Stimulated activated CD4-positive, alpha-beta T cell treated with anti-CD3 and anti-CD28 coated beads, Interleukin-1b, Interleukin-23, amount 100 ng/mL, for 1 hour (primary cell): ENCODE measurements at places on chromosomes 2 and 18.

DNA sequence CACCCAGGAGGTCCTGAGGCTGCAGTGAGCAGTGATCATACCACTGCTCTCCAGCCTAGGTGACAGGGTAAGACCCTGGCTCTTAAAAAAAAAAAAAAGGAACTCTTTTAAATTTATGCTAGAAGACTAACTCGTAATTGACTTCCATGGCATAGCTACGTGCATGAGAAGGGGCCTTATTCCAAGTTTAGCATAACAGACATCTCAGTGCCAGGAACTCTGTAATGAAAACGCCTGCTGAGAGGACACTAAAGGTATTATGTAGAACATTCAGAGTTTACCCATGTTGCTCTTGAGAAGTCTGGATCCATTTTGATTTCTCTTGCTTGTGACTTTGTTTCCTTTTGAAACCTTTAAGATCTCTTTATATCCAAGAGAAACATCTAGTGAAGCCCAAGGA, 276.0 kb downstream of the ZNF407 start:
- DNase-seq = no peak

GRCh38 chr2:237262838-237263771, 150.9 kb downstream of the COL6A3 start:
- DNase-seq = no peak

DNA sequence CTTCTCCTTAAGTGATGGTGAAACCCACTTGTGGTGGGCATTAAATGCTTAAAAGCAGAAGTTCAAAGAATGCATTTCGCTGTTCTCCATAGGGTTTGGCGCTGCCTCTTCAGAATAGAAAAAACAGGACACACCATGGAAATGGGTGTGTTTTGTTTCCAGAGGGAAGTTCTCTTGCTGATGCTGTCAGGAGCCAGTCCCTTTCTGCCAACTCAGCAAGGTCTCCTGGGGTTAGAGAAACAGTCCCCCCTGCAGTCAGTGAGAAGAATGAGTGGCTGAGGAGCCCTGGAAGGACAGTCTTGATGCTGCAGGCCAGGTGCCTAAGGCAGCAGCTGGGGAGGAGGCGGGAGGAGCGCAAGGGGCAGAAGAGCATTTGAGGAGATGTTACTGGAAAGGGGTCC, 37.8 kb upstream of the ASAP2 start:
- DNase-seq = no peak

- DNase-seq = no peak
Observed at GRCh38 chr2:70888923-70889715, 46.6 kb upstream of the ATP6V1B1 start.

GRCh38 chr2:179240481-179241451, 23.9 kb downstream of the SESTD1 start:
- DNase-seq = no peak

- DNase-seq = no peak
Observed at GRCh38 chr18:8741532-8741931, 36.2 kb downstream of the MTCL1 start.

DNA sequence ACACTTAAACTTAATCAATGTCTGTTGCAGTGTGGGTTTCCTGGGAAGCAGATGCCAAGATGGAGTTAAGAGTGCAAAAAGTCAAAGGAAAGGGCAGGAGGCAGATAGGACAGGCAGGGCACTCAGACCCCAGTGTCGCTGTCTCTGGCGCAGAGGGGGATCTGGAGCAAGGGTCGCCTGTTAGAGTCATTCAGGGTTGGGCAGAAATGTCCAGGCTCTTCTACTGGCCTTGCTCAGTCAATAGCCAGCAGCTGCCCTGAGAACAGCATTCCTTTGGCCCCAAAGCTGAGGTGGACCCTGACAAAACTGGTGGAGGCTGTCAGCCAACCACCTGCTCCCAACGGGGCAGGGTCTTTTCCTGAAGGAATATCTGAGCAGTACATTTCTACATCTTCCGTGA, 97.1 kb upstream of the SLC66A3 start:
- DNase-seq = no peak

GRCh38 chr18:34023471-34023870, 201.2 kb downstream of the NOL4 start:
- no peak for DNase-seq

DNA sequence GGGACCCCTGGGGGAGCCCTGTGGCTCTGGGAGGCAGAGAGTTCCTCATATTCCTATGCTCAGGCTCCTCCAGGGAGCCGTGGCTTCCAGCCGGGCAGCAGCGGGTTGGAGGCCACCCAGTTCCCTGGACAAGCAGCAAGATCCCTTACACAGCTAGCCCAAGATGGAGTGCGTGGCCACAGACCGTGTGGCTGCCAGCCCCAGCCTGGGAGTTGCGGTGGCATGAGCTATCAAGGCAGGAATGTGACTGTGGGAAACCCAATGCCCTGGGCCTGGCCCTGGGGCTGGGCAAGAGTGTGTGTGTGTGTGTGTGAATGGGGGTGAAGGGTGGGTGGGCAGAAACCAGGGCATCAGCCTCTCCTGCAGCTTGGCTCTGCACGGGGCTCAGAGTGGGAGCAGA, 130.5 kb downstream of the DYSF start:
- DNase-seq = no peak

- DNase-seq = no peak
Observed at GRCh38 chr2:3430740-3431490, 51.4 kb downstream of the TRAPPC12 start.

- DNase-seq = no peak
Observed at GRCh38 chr2:88698027-88698413, 6.5 kb downstream of the RPIA start.

GRCh38 chr2:66457545-66457944, 22.6 kb downstream of the MEIS1 start:
- DNase-seq = no peak

GRCh38 chr2:133884739-133885381, 316.6 kb upstream of the NCKAP5 start:
- DNase-seq = no peak

- no peak for DNase-seq
Observed at GRCh38 chr2:241279413-241279812, 36.1 kb downstream of the HDLBP start.

DNA sequence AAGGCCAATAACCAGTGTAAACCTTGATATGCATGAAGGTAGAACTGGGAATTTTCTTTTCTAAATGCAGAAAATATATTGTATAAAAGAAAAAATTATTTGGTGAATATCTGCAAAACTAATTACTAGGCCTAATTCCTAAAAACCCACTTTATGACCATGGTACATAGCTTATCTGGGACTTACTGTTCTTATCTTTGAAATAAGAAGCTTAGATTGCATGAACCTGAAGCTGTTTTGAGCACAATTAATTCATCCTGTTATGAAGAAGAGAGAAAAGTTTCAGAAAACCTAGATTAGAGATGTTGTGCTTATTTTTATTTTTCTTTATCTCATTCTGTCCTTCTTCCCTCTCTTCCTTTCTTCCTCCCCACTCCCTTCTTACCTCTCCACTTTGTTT, 235.0 kb downstream of the GULP1 start:
- DNase-seq = no peak

GRCh38 chr2:119011162-119011909, 69.3 kb downstream of the MARCO start:
- no peak for DNase-seq

GRCh38 chr2:109170645-109171044, 41.6 kb downstream of the SH3RF3 start:
- DNase-seq = no peak

GRCh38 chr2:73141896-73142295, 29.1 kb upstream of the RAB11FIP5 start:
- DNase-seq = no peak

DNA sequence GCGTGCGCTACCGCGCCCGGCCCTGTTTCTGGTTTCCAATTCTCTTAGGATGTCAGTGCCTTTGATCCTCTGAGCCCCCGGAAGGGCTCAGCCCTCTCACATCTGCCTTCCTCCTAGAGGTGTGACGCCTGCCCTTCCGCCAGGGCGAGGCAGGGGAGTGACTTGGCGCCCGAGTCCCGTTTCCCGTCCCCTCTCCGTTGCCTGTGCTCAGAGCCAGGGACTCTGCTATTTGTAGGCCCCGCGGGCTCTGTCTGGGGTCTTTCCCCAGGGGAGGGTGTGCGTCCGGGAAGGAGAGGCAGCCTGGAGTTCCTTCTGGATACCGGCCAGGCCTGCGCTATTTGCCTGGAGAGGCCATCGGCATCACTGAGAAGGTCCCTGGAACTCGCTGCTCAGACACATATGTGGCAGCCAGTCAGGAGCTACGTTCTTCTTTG, 103.7 kb upstream of the TAF1B start:
- no peak for DNase-seq

DNA sequence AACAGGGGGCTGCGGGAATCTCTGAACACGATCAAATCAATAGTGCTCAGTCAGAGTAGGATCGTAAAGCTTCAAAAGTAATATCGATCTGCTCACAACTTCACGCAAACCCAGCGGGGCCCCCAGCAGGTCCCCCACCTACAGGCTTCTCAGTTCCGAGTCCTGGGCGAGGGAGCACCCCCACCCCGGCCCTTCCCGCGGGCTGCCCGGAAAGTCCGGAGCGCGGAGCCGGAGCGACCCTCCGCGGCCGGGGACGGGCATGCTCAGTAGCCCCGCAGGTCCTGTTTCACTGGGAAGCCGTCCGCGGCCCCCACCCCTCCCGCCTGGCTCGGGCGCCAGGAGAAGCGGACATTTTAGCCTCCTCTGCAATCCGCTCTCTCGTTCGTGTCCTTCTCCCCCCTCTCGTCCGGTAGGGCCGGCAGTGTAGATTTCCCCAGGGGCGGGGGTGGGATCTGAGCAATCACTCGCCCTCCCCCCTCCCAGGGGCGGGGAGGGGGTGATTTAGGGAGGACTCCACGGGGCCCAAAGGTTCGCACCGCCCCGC, 3.3 kb upstream of the SPRED2 start:
- peak; percentile 28 for DNase-seq

DNA sequence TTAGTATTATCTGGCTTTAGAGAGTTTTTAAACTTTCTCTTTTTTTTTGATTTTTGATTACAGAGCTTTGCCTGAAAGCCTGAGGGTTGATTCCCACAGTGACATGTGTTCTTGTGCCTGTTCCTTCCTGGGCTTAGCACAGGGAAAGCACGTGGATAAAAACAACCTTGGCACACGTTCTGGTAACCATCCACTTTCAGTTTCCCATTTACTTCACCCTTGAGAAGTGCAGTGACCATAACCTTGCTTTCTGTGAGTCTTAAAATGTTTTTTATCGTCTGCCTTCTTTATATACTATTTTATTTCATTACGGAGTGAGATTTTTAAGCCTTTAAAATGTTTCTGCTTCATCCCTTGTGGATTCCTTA, 11.5 kb downstream of the CD226 start:
- no peak for DNase-seq

DNA sequence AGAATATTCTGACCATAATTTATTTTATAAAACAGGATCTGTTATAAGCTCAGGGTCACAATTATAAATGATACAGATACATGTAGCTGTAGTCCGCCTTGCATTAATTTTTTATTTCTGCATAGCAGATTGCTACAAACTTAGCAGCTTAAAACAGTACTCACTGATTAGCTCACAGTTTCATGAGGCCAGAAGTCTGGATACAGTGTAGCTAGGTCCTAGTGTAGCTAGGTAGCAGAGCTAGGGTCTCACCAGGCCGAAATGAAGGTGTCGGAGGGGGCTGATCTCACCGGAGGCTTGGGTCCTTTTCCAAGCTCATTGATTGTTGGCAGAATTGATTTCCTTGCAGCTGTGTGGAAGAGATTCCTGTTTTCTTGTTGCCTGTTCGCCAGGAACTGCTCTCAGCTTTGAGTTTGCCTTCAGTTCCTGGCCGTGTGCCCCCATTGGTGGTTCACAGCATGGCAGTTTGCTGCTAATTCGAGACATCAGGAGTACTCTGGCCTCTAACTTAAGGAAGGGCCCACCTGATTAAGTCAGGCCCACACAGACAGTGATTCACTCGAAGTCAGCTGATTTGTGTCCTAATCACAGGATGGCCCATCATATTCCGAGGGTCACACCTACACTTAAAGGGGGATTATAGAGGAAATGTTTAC, 18.4 kb downstream of the NAPG start:
- DNase-seq = no peak

- DNase-seq = no peak
Observed at GRCh38 chr2:222869252-222869560, 8.4 kb downstream of the ACSL3 start.

- no peak for DNase-seq
Observed at GRCh38 chr2:47697000-47697601, 85.8 kb upstream of the MSH6 start.

DNA sequence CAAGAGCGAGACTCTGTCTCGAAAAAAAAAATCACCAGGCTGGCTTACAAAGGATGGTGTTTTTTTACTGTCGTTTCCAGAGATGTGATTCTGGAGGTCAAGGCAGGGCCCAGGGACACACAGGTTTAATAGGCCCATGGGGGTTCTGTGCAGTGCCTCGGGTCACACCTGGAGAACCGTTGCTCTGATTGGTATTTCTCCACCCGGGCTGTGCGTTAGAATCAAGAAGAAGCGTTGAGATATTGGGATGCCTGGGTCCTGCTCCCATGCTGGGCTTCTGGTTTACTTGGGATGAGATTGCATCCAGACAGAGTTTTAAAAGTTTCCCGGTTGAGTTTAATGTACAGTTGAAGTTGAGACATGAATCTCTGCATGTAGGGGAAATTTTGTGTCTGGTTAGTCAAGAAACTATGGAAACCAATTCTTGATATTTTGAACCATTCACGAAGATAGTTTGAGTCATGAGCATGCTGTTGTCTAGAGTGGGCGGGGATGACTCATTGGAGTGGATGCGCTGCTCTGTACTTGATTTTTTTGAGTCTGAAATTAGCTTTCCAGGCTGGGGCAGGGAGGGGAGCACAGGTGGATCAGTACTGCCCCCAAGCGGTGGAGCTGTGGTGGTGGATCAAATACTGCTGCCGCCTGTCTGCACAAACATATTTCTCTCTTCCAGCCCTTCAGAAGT, 50.1 kb downstream of the GREB1 start:
- DNase-seq = peak; percentile 13
